ENCODE measurements at places on chromosomes 6 and 20.

- DNase-seq, result no peak
Measured at GRCh38 chr6:99887066-99887465, 107.0 kb downstream of the MCHR2 start.

- no peak for DNase-seq
Measured at GRCh38 chr20:20763650-20764049, 51.2 kb upstream of the RALGAPA2 start.

- no peak for DNase-seq
Measured at GRCh38 chr6:35166520-35166919, 25.4 kb upstream of the TCP11 start.

DNA sequence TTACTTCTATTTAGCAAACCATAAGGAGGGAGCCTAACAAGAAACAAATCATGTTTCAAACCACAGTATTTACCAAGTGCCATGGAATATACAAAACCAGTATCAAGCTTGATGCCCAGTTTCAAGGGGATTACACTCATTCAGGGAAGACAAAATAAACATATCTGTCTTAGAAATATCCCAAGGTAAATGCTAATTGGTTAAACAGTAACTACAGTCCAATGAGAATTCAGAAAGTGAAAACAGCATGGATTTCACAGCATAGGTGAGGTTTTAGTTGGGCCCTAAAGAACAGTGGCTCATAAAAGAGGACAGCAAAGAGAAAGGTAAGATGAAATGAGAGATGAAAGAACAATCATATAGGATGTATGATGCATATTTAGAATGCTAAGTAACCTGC lies 110.3 kb downstream of the CHD6 start:
- DNase-seq, result no peak

- no peak for DNase-seq
Measured at GRCh38 chr20:44398335-44398734, 42.8 kb downstream of the HNF4A start.
